ENCODE measurements at places on chromosomes 13 and 19.

DNA sequence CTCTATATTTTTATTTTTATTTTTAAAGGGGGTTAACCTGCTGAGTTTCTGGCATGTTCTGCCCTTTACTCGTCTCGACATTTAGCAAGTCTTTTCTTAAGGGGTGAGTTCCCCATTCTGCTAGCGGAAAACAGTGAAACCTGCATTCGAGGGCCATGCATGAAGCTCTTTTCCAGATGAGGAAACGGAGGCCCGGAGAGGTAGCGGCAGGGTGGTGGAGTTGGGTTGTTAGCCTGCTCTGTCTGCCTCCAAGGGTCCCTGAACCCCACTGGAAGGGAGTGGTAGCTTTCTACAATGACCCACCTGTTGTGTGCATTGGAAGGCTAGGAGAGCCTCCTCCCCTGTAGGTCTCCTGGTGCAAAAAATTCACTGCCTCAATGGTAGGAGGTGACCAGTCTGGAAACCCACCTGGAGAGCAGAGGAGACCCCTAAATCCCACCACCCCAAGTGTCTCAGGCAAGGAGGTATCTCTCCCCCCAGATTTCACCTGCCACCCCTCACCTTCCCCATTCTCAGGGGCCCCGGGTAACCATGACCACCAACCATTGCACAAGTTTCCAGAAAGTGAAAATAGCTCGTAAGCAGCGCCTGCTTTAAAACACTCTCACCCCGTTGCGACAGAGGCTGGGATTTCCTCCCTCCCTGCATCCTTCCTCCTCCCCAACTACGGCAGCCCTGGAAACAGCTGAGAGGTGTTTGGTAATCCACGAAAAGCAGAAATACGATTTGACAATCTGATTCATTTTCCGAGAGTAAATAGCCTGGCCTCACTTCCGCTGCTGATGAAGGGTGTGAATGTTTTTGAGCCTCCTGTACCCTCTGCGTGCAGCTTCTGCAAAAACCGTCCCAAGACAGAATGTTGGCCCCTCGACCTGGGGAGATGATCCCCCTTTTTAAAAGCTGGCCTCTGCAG is 3.5 kb downstream of the KLF2 start:
- DNase-seq: no peak

DNA sequence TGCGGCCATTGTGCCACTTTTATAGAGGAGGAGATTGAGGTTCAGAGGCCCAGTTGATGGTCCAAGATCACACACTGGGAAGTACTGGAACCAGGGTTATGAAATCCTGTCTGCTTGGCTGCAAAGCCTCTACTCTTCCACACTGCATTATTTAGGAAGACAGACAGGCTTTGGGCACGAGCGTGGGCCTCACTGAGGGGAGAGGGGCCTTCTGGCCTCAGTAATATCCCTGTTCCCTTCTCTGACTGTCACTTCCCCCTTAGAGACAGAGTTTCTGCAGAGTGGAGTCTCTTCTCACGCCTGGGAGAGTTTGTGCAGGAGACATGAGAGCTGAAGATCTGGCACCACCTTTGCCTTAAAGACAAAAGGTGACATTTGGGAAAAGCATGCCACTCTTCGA is 49.0 kb upstream of the PNMA8B start:
- no peak for DNase-seq

GRCh38 chr13:36764957-36765356 is 54.1 kb upstream of the RFXAP start:
- DNase-seq: no peak

DNA sequence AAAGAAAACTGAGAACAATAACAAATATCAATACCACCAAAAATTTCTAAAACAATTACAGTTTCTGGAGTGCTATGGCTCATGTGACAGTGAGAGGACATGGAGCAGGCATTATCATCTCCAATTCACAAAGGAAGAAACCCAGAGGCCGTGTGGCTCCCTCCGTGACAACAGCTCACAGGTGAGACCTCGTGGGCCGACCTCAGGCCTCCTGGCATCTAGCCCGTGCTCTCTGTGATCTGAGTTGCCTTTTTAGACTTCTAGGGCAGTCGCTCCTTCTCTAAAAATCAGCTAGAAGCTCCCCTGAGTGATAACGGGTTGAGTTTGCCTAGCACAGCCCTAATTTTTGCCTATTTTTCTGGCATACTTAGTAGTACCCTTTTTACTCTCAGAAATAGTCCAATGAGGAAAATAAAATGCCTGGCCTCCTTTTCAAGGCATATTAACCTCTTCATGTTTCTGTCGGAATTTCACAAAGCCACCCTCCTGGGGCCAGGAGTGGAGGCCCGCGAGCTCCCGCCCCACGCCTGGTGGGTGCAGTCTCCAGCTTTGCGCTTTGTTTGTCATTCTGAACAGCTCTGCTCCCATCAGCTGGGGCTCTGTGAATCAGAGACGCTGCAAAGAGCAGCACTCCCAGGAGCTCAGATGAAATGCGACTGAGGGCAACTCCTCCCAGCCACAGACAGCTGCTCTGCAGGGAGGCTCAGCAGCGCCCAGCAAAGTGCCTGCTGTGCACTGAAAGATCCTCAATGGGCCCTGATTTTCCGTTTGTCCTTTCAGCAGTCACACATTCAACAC is 292.5 kb downstream of the UQCRFS1 start:
- no peak for DNase-seq

DNA sequence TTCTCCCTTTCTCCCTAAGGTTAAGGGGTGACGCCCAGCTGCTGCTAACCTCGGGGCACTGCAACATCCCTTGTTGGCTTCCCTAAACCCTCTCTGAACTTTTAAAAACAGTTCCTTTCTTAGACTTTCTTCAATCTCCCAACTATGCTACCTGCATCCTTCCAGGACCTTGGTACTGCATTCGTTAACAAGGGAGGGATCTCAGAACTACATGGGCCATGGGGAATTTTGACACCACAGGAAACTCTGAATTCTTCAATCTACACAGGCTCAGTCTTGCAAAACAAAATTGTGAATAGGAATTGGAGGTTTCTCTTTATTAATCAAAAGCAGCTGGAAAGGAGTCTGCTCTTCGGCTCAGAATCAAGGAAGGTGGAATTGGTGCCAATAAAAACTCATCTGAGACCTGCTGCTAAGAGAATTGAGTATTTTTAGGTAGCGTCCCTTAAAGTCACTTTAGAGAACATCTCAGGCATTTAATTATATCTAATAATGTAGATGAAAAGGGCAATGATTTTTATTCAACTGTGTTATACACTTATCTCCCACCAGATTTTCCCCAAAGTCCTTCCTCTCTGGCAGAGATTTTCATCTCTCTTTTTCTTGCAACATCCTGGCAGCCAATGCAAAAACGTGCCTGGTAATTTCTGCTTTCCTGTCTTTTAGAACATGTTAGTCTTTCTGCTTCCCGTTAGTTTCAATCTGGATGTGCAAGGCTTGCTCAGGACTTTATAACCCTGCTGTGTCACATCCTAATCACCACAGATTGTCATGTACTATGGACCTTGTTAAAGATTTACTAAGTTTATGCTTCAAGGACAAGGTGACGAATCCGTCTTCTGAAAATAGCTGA is 69.1 kb upstream of the SLC15A1 start:
- DNase-seq: no peak

- DNase-seq: no peak
These were observed 34.4 kb downstream of the PIP5K1C start for GRCh38 chr19:3665681-3666544.

DNA sequence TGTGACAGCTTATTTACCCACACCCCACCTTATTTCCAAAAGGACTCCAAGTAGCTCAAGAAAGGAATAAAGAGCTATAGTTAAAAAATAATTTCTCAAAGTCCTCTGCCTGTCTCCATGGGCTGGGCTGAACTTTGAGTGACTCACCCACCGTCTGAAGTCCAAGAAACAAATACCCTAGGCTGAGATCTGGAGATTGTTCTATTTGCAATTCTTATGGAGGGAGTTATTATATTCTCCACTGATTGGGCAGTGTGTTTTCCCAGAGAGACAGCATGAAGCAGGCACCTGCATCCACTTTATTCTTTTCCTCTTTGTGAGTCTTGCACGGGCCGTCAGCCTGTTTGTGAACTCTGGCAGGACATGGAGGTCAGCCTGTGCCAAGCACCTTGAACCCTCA is 63.2 kb downstream of the SHISA2 start:
- DNase-seq: no peak

DNA sequence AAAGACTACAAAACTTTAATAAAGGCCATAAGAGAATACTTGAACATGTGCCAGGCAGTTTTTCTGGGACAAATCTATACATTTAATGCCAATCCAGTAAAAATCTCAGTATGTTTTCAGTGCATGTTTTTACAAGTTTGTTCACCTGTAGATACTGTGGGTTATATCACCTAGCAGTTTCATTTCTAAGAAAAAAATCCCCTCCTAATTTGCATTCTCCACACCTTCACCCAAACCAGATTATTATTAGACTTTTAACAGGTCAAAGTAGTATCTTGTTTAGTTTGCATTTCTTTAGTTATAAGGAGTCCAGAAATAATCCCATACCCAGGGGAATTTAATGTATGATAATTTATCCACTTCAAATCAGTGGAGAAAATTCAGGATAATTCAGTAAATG is 17.0 kb upstream of the LPAR6 start:
- DNase-seq: no peak

- DNase-seq: no peak
These were observed 58.9 kb downstream of the TMED1 start for GRCh38 chr19:10776900-10777650.

DNA sequence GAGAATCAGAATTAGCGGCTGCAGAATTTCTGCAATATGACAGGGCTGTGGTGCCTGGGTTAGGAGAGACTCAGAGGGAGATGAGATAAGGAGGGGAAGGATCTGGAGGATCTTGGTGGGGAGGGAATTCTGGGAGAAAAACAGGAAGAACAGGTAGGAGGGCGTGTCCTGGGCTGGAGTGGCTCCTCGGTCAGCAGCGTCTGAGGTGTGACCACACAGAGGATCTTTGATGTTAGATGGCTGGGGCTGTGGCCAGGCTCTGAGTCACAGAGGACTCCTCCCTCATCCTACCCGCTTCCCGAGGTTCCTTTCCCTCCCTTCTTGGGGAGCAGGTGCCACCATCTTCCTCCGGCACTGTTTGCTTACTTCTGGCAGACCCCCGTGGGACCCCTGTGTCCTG is 6.4 kb upstream of the KLK6 start:
- no peak for DNase-seq

GRCh38 chr13:30392681-30393045 is 29.6 kb upstream of the UBE2L5 start:
- no peak for DNase-seq

GRCh38 chr13:79724348-79725103 is 243.6 kb downstream of the NDFIP2 start:
- no peak for DNase-seq

DNA sequence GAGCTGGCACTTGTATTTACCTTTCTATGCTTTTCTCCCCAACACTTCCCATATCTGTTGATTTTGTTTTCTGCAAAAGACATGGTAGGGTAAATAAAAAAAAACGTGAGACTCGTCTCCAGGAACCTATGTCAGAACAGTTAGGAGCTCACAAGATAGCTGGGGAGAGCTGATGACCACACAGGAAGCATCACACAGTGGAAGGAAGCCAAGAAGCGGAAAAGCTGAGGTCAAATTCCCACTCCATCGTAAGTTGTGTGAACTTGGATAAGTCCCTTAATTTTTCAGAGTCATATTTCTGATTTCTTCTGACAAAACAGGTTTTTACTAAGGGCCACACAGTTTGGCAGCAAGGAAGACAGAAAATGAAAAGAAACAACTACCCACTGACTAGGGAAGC is 199.6 kb downstream of the KLF5 start:
- DNase-seq: no peak

DNA sequence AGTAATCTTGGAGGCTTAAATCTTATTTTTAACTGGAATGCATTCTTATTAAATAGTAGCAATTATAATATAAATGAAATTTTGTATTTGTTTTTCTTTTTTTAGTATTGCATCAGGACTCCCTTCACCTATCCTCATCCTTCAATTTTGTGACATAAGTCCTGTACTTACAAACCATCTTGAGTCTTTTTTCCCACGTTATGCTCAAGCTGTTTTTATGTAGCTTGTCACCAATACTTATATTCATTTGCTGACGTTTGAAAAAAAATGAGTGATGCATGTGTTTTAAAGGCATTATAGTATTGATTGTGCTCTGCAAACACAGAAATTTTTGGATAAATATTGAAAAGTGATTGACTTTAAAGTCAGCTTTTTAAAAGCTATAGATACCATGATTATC is 888 bp downstream of the GPR18 start:
- no peak for DNase-seq

DNA sequence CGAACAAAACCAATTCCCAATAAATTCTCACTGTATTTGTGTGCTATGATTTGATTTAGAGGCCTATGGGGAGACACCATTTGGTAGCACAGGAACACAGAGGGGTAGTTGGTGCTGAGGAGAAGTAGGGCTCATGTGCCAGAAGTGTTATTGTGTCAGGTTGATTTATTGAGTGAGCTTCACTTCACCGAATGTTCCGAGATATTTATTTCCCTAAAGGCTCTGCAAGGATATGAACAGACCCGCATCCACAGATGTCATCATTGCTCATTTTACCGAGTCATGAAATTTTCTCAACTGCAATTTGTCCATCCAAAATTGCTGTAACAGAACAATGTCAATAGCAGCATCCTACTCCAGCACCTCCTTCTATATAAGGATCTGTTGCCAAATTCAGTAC is 69.5 kb downstream of the DACH1 start:
- peak; percentile 28 for DNase-seq

GRCh38 chr13:99757756-99758459 is 213.7 kb downstream of the ZIC5 start:
- DNase-seq: no peak

DNA sequence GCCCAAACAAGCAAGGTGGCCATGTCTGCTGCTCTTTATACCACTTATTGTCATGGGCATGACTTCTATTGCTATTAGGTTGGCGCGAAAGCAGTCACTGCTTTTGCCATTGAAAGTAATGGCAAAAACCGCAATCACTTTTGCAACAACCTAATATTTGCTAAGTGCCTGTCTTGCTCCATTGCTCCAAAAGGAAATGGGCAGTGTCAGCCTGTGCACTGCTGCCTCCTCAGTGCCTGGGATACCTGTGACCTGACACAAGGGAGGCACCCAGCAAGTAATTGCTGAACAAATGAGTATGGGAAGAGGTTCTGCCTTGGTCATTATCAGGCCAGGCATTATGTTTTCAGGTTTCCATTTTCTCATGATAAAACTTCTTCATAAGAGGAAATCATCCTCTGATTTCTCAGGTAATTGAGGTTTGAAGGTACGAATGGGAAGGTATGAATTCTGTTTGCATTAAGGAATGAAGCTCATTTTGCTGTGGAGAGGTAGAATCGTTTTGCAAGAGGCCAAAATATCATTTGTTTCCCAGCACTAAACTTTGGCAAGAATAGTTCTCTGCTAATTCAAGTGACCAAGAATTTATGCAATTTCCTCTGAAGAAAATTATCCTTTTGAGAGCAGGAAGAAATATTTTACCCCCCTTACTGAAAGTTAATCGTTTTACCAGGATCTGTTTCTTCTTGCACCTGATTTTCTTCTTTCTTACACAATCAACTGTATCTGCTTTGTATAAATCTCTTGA is 128.4 kb upstream of the SPRY2 start:
- no peak for DNase-seq

DNA sequence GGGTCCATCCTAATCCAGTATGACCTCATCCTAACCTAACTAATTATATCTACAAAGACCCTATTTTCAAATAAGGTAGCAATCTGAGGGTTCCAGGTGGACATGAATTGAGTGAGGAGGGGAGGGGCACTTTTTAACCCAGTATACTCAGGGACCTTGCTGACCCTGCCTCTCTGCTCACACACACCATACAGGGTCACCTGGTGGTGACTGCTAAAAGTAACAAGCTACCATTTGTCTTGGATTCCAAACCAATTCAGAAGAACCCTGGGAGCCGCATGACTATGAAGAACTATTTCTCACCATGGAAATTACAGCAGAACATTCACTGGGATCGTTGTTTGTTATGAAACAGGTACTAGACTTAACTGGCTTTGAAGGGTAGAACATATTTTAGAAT is 151.9 kb downstream of the LACC1 start:
- DNase-seq: no peak

All from NCI-H1436 (cell line).